ENCODE measurements at places on chromosomes 4 and X.

DNA sequence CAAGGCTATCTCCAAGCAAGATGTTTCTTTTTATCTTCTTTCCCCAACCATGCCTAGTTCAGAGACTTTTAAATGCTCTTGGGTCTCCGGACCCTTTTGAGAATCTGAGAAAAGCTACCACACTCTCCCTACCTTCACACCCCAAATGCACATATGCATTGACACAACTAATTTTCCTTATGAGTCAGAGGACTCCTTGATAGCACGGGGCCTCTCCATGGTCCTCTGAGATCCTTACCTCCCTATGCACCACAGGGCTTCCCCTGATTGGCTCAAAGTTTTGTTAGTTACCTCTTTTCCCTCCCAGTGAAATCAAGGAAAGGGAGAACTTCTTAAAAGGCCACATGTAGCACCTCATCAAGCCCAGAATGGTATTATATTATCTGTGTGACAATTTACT, 86.8 kb upstream of the ATP6AP2 start:
- no peak for DNase-seq

- DNase-seq, result peak; percentile 73
Measured at GRCh38 chrX:129637217-129638109, 17.3 kb downstream of the APLN start.

GRCh38 chr4:155419266-155419665, 42.5 kb upstream of the MAP9 start:
- no peak for DNase-seq

DNA sequence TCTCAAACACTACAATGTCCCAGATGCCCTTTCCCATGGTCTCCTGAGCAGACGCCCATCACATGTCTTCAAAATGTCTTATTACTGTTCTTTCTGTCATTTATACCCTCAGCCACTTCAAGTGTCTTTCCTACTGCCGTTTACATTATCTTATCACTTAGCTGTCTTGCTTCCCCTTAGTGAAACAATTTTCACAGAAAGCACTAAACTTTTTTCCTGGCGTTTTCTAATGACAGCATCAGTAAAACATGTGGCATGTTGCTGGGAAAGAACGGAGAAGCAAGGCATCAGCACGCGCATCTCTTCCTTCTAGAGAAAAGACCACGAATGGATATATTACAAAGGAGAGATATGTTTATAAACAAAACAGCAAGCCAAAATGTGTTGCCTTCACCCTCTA, 189.7 kb upstream of the SLIT2 start:
- no peak for DNase-seq

DNA sequence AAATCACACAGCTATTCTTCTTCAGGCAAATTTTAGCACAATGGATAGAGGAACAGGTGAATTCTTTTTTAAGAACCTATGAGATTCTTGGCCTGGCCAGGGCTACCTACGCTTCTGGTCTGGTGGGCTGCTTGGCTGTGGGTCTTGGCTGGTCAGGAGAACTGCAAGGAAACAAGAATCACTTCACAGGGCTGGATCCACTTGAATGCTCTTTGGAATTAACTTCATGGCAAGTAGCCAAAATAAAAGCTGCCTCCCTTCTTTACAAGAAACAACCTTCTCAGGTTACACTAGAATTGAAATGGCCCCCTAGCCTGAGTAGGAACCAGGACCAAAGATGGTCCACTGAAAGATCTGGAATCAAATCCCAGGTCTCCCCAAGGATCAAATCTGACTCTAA, 519.1 kb downstream of the IQCM start:
- DNase-seq, result no peak
